ENCODE measurements at places on chromosomes 12 and 14.
A peak's percentile ranks its signal among the peaks of the same experiment; 100 is the strongest.

GRCh38 chr12:14408208-14408607 lies 42.7 kb downstream of the ATF7IP start:
- peak; percentile 41 for DNase-seq

DNA sequence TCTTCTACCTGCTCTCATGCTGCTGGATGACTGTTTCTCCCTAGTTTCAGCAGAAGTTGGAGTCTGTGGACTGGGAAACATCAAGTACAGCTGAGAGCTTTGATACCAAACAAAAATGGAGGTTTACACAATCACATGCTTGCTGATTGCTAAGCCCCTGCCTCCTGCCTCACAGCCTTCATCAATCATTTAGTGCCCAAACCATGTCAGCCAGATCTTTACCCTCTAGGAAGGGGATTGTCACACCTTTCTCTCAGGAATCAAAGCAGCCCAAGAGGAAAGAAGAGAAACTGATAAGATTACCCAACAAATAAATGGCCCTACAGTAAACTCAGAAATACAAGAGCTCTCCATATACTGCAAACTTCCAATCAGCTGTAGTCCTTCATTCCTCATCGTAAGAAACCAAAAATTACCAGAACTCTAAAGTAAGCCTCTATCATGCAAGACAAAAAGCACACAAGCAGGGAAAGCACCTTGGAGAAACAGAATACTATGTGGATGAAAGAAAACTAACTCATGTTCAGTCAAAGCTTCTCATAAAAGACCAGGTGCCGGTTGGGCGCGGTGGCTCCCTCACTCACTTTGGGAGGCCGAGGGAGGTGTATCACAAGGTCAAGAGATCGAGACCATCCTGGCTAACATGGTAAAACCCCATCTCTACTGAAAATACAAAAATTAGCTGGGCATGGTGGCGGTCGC lies 63.6 kb upstream of the RESF1 start:
- DNase-seq = no peak

- DNase-seq = no peak
Observed at GRCh38 chr12:86796550-86796949, 540.4 kb upstream of the MGAT4C start.

- DNase-seq = peak; percentile 23
Observed at GRCh38 chr12:89947437-89948270, 239.0 kb upstream of the ATP2B1 start.

DNA sequence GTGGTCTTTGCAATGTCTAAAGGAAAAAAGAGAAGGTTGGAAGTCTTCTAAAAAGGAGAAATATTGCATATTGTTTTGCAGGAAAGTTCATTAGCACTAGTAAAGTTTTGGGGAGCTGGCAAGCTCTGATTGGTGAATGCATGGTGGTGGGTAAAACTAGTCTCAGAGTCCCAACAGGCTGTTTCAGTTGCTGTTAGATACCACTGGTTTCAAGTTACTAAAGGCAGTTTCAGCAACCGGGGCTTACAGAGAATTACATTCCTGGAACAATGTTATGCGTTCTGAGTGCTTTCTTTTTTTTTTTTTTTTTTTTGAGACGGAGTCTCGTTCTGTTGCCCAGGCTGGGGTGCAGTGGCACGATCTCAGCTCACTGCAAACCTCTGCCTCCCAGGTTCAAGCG lies 208.2 kb downstream of the EPS8 start:
- no peak for DNase-seq

DNA sequence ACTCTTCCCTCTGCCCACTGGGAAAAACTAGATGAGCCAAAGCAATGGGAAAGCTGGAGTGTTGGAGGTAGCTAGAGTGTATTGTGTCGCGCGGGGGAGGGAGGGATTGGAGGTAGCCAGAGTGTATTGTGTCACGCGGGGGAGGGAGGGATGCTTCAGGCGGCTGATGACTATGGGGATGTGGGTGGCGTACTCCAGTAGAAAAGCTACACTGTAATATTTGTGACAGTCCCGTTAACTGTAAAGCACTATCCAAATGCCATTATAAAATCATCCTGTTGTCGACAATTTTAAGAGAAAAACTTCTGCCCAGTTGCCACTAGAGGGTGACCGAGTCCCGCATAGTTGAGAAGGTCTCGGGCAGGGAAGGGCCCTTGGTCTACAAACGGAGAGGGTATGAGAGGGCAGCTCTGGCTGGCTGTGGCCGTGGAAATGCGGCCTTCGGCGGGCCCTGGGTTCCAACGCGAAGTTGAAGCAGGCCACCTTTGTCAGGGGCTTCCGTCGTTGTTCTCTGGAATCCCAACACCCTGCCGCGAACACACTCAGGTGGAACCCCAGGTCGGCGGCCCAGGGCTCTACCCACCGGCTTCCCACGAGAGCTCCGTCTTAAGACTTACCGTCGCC lies 15.1 kb upstream of the PLEK2 start:
- peak; percentile 68 for DNase-seq

GRCh38 chr12:127690161-127690560 lies 576.8 kb upstream of the TMEM132C start:
- no peak for DNase-seq

GRCh38 chr12:25427337-25428249 lies 125.5 kb downstream of the LMNTD1 start:
- no peak for DNase-seq

- DNase-seq = peak; percentile 27
Observed at GRCh38 chr14:103067231-103067954, 10.0 kb upstream of the CDC42BPB start.

All from MV-4-11 (cell line).